ENCODE measurements at places on chromosomes 3 and 15.

- DNase-seq = no peak
Observed at GRCh38 chr15:77025941-77026411, 31.1 kb downstream of the PSTPIP1 start.

- no peak for DNase-seq
Observed at GRCh38 chr3:188722963-188723362, 448.8 kb upstream of the TPRG1 start.

- no peak for DNase-seq
Observed at GRCh38 chr3:43388915-43389314, 102.6 kb downstream of the SNRK start.

GRCh38 chr3:8450618-8451017 lies 51.0 kb upstream of the LMCD1 start:
- no peak for DNase-seq

GRCh38 chr15:68475449-68475848 lies 43.5 kb upstream of the ITGA11 start:
- DNase-seq = no peak

- DNase-seq = peak; percentile 38
Observed at GRCh38 chr3:69410301-69410700, 24.4 kb upstream of the FRMD4B start.

DNA sequence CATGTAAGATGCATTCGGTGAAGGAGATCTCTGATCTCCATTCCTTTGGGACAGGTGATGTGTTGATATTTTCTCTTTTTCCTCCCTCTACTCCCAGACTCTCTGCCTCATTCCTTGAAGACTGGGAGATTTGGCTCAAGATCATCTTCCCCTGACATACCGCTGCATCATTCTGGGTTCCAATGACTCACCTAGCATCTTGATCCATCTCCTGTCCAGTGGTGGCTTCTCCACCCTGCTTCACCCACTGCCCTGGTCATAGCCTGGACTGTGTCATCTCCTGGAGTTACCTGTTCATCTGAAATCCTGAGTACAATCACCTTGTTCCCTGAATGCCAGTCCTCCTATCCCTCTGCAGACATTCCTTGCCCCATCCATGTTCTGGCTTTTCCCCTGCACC lies 57.4 kb upstream of the TRAK1 start:
- no peak for DNase-seq

- no peak for DNase-seq
Observed at GRCh38 chr3:16474216-16474615, 39.3 kb downstream of the RFTN1 start.

DNA sequence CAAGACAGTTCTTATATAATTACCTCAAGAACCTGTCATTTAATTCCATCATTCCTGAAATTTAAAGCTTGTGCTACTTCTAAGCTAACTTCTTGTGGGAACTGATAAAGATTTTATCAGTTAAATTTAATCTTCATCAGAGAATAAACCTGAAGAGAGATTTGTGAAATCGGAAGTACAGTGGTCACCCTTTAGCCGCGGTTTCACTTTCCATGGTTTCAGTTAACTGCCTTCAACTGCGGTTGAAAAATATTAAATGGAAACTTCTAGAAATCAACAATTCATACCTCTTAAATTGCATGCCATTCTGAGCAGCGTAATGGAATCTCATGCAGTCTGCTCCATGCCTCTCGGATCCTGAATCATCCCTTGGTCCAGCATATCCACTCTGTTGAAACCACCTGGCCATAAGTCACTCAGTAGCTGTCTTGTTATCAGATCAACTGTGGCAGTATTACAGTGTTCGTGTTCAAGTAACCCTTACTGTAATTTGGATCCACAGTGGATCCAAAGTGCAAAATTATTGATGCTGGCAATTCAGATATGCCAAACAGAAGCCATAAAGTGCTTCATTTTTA lies 626.1 kb downstream of the CADM2 start:
- no peak for DNase-seq

GRCh38 chr3:23484386-23484785 lies 281.3 kb downstream of the UBE2E2 start:
- DNase-seq = no peak

DNA sequence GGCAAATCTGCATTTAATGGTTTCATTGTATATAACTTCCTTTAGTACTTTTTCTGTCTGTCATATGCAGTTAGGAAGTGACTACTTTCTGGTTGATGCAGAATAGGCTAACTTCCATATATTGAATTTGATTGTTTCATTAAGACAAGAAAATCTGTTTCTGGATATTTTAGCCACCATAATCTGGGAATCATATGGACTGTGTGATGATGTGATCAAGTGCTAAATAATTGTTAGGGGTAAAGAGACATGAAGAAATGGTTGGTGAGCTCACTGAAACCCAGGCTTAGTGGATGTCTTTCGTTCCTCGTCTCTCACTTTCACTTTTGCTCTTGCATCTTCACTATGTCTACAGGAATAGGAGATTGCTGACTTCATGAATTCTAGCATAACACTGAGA lies 3.5 kb upstream of the MNS1 start:
- DNase-seq = no peak

- DNase-seq = no peak
Observed at GRCh38 chr3:52480768-52481715, 14.1 kb upstream of the STAB1 start.

- peak; percentile 88 for DNase-seq
Observed at GRCh38 chr3:111968319-111969054, 10.3 kb upstream of the ABHD10 start.

- DNase-seq = no peak
Observed at GRCh38 chr15:66704803-66705153, 2.7 kb downstream of the SMAD6 start.

GRCh38 chr3:55197021-55197420 lies 269.2 kb upstream of the LRTM1 start:
- DNase-seq = no peak

- DNase-seq = no peak
Observed at GRCh38 chr3:194781617-194782016, 95.9 kb downstream of the FAM43A start.

DNA sequence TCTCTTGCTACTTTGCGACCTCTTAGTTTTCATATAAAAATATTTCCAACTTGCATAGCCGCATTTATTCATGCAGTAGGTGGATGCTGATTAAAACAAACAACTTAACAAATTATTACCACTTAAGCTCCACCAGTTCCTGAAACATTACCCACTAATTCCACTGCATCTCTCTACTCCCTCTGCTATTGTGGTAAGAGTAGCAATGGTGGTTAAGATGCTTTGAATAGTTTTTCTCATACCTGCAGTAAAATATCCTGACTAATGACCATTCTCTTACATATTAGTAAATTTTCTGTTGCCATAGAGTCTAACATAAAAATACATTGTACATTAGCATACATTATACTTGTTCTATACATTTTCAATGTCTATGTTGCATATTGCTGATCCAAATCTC lies 397.6 kb upstream of the PLSCR5 start:
- DNase-seq = no peak

- DNase-seq = peak; percentile 19
Observed at GRCh38 chr3:174219738-174220137, 639.4 kb upstream of the NAALADL2 start.

DNA sequence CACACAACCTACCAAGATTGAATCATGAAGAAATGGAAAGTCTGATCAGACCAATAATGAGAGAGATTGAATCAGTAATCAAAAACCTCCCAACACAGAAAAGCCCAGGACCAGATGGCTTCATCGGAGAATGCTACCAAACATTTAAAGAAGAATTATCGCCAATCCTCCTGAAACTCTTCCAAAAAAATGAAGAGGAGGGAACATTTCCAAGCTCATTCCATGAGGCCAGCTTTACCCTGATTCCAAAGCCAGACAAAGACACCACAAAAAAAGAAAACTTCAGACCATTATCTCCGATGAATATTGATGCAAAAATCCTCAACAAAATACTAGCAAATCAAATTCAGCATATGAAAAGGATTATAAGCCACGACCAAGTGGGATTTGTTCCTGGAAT lies 94.1 kb downstream of the SENP2 start:
- DNase-seq = no peak

DNA sequence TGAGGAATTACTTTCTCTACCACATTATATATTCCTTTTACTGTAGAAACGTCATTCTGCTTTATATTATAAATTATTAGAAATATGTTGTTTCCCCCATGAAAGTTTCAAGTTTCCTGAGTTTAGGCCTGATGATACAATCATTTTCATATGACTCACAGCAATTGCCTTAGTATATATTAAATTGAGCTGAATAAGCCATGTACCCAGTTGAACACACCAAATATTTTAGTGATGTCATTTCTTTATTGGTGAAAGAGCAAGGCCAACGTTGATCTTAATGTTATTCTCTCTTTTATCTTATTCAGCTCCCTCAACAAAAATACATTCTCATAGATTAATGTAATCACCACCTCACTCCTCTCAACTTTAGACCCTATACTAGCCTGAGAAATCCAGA lies 30.8 kb downstream of the B3GNT5 start:
- no peak for DNase-seq

DNA sequence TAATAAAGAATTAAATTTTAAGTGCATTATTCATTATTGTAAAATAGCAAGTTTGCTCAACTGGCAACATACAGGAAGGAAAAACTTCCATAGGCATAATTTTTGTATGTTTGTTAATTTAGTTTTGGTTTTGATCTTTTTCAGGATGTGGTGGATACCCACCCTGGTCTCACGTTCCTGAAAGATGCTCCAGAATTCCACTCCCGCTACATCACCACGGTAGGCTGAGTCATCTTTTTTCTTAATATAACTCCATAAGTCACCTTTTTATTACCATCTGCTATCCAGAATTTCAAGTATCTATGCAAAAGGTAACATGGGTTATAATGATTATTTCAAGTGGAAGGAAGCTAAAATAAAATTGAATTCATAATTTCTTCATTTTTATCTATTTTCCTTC lies 104.8 kb downstream of the PPP2R3A start:
- no peak for DNase-seq

- DNase-seq = no peak
Observed at GRCh38 chr3:196184881-196185280, 26.3 kb downstream of the ZDHHC19 start.

GRCh38 chr3:155024006-155024638 lies 56.0 kb upstream of the MME start:
- no peak for DNase-seq

DNA sequence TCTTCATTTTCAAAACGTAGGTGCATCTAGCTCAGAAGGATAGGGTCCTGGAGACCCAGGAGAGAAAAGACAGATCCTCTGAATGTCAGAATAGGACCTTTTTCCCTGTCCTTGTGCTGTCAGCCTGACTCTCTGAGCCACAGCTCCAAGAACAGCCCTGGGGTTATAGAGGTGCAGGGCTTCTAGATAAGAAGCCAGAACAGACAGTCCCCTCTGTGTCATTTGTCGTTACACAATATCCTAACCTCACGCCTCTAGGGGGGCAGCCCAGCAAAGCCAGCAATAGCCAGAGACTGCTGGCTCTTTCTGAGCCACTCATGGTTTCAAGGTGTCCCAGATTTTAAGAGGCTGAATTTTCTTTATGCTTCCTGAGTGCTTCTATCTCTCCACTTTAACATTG lies 153.2 kb upstream of the THBS1 start:
- DNase-seq = no peak

DNA sequence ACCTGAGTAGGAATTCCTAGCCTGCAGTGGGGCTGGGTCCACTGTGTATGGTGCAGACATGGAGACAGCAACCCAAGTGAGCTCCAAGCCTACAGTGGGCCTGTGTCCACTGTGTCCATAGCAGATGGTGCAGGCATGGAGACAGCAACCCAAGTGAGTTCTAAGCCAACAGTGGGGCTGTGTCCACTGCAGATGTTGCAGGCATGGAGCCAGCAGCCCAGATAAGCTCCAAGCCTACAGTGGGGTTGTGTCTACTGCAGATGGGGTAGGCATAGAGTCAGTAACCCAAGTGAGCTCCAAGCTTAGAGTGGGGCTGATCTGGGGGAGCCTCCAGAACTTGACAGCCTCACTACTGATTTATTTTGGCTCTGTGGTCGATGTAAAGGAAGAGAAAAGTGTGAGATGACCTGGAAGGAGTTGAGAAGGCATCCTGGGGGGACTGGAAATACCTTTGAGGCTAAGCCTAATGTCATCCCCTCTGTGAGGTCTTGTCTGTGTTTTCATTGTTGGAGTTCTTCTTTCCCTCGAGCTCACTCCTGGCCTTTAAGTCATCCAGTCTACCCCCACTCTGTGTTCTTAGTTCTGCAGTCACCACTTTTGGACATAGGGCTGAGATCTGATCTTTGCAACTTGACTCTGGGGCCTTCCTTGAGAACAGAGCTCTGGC lies 22.4 kb upstream of the IL16 start:
- DNase-seq = no peak

DNA sequence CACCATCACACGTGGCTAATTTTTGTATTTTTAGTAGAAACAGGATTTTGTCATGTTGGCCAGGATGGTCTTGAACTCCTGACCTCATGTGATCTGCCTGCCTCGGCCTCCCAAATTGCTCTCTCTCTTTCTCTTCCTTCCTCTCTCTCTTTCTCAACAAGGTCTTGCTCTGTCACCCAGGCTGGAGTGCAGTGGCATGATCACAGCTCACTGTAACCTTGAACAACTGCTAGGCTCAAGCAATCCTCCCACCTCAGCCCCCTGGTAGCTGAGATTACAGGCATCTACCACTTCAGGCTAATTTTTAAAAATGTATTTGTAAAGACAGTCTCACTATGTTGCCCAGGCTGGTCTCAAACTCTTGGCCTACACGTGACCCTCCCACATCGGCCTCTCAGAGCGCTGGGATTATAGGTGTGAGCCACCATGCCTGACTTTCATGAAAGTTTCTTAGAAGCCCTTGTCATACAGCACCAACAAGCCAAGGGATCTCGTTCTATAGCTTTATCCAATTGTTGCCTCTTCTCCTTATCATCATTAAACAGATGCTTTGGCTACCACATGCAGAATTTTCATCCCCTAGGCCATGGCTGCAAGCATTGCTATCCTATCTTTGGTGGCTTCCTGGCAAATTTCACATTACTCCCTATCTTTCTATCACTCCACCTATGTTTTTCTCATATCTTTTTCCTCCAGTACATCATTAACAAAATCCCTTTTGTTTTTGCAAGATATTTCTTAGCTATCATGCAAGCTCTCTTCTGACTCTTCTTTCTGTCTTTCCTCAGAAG lies 5.7 kb downstream of the CCDC32 start:
- DNase-seq = no peak

- DNase-seq = peak; percentile 21
Observed at GRCh38 chr15:90400759-90401314, 12.8 kb downstream of the IQGAP1 start.

DNA sequence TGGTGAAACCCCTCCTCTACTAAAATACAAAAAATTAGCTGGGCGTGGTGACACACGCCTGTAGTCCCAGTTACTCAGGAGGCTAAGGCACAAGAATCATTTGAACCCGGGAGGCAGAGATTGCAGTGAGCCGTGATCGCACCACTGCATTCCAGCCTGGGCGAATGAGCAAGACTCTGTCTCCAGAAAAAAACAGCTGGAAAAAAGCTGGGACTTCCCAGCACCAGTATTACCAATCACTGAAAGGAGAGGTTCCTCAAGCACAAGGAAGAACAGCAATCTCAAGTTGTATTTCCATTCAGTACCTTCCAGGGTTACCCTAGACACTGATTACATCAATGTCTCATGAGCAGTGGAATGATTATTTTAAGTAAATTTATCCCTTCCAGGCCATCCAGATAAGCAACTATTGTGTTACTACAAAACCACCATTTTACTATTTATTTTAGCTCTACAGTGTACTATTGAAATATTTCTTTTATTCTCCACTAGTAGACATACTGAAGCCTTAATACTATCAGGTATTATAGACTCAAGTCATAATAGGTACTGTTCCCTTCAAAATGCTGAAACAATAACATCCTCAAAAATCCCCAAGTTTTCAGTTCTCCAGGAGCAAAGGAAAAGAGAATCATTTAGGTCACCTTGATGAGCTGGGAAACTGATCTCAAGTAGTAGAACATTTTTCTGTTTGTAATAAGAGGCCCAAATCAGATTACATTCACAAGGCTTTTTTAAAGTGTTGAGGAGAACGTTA lies 54.8 kb upstream of the VGLL4 start:
- no peak for DNase-seq

Measured in NCI-H2081 (cell line).